Substantia nigra (tissue), 51 donors: ENCODE measurements at places on chromosomes 1 and 21.

- DNase-seq: no peak
These were observed 125.8 kb downstream of the KAZN start for GRCh38 chr1:14724246-14724645.

DNA sequence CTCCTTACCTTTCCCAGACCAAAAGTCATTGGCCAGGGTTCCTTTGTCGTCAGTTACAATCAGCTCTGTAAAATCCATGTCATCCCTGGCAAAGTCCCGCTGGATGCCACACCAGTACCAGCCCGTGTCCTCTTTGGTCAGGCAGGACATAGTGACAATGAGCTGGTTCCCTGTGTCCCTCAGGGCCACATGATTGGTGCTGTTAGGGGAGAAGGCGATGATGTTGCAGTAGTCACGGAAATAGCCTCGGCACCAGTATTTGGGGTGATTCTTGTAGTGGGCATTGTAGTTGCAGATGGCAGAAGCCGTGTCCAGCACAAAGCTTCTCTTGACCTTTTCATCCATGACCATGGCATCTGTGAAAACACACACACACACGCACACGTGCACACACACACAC is 14.8 kb downstream of the ADORA3 start:
- no peak for DNase-seq

DNA sequence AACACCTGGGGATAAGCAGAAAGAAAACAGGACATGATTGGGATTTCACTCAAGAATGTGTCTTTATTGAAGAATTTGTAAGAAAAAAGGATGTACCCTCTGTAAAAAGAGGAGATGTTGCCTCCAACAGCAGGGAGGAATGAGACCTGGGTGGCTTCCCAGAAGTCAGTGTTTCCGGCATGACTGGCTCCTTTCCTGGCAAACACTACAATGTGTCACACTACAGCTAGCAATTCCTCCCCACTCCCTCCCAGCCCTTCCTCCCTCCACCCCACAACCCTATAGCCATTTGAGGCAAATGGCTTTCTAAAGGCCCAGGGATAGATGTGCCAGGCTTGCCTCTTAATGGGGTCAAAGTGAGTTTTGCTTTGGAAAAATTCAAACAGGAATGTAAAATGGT is 11.5 kb upstream of the COL8A2 start:
- no peak for DNase-seq

- DNase-seq: no peak
These were observed 3.5 kb downstream of the FMO2 start for GRCh38 chr1:171188388-171189266.

GRCh38 chr1:54640863-54641836 is at the start of gene MROH7:
TSS of gene MROH7 (plus strand) at chr1:54641786. CDS start at chr1:54652927, 11,141 bp downstream.
- no peak for DNase-seq

- peak; percentile 59 for DNase-seq
These were observed 30.7 kb upstream of the WASF2 start for GRCh38 chr1:27520651-27521050.

- DNase-seq: no peak
These were observed 66.4 kb downstream of the LUZP1 start for GRCh38 chr1:23102289-23102688.

- no peak for DNase-seq
These were observed 588.1 kb upstream of the BRINP3 start for GRCh38 chr1:191065771-191066170.

- no peak for DNase-seq
These were observed 2.6 kb upstream of the TMEM82 start for GRCh38 chr1:15739745-15740144.

DNA sequence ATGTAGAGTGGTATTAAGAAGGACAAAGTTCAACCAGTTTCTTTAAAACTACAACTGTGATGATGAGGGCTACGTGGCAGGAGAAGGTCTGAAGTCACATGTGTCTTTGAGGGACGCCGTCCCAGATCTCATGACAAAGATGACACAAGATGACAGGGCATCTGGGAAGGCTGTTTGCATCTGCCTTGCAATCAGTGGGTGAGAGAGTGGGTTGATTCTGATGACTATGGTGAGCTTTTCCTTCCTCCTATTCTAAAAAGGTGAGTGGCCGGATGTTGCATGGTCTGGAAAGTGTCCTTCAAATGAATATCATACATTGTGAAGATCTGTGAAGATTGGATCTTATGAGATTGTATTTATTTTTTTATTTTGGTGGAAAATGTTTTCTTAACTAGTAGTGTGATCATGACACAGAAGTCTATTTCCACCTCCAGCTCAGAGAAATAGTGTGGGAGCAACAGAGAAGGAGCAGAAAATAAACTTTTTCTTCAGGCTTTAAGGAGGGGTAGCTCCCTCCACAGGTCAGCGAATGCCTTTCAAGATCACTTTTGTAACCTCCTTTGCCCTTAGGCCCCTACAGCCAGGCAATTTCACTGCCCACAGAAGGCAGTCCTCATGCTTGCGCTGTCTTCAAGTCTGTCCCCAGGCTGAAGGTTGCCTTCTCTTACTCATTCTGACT is 76.0 kb upstream of the ATF3 start:
- no peak for DNase-seq

GRCh38 chr1:18145851-18146618 is 38.4 kb downstream of the IGSF21 start:
- no peak for DNase-seq

DNA sequence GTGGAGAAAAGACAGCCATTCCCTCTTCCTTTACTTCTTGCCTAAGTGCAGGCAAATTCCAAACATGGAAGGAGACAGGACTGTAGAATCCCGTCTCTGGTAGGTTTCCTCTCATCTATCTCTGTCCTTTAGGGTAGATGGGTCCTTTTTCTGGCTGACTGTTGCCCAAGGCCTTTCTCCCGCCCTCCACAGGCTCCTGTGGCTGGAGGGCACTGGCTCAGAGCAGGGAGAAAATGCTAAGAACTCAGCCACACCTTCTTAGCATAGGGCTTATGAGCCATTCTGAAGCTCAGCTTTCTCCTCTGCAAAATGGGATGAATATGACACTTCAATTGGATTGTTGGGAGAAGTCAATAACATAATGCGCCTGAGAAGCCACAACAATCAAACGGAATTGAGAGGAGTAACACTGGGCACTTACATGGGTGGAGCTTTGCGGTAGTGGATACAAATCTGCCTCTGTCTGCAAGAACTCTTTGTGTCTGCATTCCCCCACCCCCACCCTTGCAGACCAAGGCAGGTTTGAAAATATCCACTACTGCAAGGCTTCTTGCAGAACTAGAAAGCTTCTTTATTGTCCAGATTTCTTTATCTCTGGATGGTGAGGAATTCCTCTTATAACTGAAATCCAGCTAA is 94.7 kb downstream of the CSMD2 start:
- DNase-seq: no peak

DNA sequence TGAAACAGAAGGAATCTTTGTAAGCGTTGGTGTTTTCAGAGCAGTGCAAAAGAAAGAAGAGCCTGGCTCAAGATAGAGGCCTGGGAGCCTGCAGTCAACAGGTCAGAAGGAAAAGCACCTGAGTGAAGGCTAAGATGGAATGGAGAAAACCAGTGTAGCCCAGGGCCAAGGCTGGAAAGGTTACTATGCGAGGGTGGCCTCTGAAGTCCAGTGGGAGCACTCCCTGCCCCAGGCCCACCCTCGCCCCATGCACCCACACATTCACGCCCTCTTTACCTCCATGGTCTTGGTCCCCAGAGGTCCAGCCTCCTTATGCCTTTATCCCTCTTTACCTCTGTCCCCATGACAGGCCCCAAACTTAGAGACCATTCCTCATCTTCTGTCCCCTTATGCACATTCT is 169.2 kb upstream of the ZNF644 start:
- no peak for DNase-seq

GRCh38 chr1:3598051-3598491 is 13.2 kb downstream of the MEGF6 start:
- no peak for DNase-seq

- no peak for DNase-seq
These were observed at the start of gene STYXL2 for GRCh38 chr1:167093846-167094516. TSS of gene STYXL2 (plus strand) at chr1:167094075. CDS start at chr1:167094850, 775 bp downstream.

- DNase-seq: no peak
These were observed 31.4 kb upstream of the ACTL8 start for GRCh38 chr1:17723684-17724083.

DNA sequence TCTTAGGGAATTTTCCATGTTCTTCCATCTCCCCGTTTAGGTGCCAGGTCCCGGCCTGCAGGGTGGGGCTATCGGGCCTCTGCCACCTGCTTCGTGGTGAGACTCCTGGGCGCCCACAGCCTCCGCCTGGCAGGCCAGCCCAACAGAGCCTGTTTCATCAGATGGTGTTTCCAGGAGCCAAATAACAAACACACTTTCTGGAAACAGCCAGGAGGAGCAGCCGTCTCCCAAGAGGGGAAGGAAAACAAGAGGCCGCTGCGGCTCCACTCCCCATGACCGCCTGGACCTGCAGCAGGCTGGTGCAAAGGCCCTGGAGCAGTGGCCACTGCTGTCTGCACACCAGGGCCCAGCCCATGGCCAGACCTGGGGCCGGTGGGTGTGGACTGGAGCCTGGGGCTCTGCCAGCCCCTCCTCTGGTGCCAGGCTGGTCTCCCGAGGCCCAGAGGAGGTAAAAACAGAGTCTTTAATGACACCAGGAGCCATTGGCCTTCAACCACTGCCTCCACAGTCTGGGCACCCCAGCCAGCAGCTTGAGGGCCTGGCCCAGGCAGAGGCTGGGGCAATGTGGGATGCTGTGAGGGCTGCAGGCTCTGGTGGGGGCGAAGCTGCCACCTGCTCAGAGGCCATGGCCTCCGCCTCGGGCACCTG is 55.0 kb downstream of the SLX9 start:
- no peak for DNase-seq

DNA sequence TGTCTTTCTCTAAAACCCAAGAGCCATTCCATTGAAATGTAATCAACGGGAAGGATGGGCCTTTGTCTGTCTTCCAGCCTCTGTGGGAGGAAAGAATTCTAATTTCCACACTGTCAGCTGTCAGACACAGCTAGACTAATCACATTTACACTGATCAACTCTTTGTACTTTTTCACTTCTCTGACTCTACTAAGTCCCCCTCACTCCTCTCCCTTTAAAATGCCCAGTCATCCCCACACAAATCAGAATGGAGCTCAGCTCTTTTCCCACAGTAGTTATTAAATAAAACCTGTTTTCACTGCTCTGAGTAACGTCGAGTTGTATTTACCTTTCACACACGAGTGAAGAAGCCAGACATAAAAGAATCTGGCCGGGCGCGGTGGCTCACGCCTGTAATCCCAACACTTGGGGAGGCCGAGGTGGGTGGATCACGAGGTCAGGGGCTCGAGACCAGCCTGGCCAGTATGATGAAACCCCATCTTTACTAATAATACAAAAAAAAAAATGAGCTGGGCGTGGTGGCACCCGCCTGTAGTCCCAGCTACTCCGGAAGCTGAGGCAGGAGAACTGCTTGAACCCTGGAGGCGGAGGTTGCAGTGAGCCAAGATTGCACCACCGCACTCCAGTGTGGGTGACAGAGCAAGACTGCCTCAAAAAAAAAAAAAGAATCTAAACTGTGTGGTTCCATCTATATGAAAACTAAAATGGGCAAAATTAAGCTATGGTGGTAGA is 13.3 kb downstream of the ZBTB8OS start:
- DNase-seq: no peak

DNA sequence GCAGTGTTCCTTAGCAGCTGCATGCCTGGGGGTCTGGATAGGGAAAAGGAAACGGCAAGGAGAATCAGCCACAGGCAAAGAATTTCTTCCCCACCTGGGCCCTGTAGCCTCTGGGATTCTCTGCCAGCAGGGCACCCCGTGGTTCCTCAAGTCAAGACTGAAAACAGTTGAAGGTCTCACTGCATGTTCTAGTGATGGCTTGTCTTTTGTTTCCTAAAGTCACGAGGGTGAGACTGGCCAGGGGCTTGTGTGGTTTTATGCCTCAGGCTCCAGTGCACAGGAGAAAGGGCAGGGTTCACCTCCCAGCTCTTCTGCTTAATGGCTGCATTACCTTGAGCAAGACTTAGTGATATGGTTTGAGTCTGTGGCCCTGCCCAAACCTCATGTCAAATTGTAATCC is 53.2 kb upstream of the B3GALT5 start:
- no peak for DNase-seq

DNA sequence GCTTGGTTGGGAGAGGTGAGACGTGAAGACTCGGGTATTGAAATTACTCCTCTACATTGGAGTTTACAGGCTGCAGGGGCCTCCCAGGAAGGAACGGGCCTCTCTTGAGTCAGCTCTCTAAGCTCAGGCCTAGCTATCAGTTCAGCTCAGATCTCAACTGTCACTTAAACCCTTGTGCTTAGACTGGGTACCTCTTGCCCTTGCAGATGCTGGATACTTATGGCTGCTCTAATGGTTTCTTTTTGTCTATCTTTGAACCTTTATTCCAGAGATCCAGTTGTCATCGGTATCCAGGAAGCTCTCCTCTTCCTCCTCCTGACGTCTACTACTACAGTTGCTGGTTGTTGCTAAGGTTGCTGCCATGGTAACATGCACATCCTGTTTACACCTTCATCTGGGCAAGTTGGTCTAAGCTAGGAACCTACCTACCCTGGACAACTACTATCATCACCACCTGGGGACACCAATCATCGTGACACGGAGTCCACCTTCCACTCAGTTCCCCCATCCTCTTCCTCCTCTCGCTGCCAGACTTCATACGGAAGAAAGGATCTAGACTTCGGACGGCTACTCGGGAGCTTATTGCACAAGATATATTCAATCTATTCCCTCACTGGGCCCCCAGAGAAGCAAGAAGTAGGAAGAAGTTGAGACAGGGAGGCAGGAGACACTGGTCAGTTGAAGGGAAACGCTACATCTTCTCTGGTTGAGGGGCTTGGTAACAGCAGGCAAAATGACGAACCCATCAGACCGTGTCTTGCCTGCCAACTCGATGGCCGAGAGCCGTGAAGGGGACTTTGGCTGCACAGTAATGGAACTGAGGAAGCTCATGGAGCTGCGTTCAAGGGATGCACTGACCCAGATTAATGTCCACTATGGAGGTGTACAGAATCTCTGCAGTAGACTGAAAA is 56.1 kb downstream of the ATP2B4 start:
- DNase-seq: no peak

DNA sequence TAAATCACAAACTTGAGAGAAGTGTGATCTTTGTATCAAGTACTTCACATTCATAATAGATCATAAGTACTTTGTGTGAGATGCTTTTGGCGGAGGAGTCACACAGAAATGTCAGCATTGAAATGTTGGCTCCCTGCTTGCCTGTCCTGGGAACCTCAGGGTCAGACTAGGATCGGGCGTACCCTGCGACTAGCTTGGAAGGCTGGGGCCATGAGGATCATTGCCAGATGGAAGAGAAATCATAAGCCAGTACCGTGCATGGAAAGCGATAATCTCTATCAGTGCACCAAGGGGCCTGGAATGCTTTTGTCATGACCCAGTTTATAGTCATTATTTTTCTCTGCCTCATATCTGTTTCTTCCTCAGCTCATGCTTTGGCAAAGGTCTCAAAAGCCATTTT is 35.5 kb downstream of the MTR start:
- no peak for DNase-seq

GRCh38 chr1:7379441-7379971 is 391.6 kb upstream of the VAMP3 start:
- no peak for DNase-seq

GRCh38 chr21:44082648-44083440 is 24.4 kb upstream of the PWP2 start:
- no peak for DNase-seq

GRCh38 chr1:117555806-117556205 is 50.0 kb upstream of the TENT5C start:
- no peak for DNase-seq
